ENCODE measurements at places on chromosomes 6 and 20.

GRCh38 chr6:126337323-126337722 is 2.6 kb upstream of the CENPW start:
- DNase-seq: no peak

DNA sequence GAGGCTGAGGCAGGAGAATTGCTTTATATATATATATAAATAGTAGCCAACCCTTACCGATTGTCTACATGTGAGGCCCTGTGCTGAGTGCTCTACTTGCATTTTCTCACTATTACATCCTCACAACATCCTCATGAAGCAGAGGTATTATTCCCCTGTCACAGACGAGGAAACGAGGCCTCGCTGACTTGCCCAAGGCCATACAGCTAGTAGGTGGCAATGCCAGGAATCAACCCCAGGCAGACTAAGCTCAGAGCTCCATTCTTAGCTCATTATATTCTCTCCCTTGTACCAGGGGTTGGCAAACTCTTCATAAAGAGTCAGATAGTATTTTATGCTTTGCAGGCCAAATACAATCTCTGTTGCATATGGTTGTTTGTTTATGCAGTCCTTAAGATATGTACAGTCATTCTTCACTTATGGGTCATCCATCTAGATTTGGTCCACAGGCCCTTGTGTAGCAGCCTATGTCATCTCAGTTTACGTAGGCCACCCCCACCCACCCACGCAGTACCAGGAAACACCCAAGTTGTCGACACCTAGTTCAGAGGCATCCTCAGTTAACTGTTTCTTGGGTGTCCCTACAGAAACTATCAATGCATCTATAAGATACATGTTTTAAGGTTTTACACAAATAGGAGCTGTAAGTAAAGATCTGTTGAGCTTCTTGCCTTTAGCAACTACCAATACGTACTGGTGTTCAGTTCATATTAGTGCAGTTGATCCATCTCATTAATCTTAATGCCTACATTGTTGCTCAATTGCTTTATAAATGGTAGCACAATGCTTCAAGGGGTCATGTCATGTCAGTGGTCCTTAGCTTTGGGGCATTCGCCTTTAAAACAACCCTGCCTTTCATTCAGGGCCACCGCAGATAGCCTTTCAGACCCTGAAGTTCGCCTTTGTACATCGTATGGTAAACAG is 3.0 kb downstream of the CASS4 start:
- no peak for DNase-seq

GRCh38 chr6:168823397-168824212 is 382.6 kb downstream of the SMOC2 start:
- no peak for DNase-seq

- DNase-seq: no peak
Observed at GRCh38 chr6:128275681-128276080, 244.7 kb downstream of the PTPRK start.

DNA sequence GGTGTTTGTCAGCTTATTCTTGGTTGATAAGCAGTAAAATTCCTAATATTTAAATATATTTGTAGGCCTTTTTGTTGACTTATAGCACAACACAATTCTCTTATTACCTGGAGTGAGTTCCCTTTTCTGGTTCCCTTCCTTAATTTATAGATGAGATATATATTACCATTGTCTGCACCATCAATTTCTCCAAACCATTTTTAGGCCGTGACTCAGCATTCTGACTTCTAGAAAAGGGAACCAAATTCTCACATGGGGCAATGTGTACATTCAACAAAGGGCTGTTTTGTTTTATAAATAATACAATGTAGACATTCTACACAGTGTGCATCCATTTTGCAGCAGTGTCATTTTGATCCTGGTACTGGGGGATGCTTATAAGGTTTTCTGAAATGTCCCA is 52.8 kb downstream of the NCOA7 start:
- DNase-seq: no peak

- no peak for DNase-seq
Observed at GRCh38 chr6:37971266-37971665, 151.7 kb downstream of the ZFAND3 start.

- DNase-seq: no peak
Observed at GRCh38 chr6:165988302-165988756, 179.3 kb downstream of the TBXT start.

DNA sequence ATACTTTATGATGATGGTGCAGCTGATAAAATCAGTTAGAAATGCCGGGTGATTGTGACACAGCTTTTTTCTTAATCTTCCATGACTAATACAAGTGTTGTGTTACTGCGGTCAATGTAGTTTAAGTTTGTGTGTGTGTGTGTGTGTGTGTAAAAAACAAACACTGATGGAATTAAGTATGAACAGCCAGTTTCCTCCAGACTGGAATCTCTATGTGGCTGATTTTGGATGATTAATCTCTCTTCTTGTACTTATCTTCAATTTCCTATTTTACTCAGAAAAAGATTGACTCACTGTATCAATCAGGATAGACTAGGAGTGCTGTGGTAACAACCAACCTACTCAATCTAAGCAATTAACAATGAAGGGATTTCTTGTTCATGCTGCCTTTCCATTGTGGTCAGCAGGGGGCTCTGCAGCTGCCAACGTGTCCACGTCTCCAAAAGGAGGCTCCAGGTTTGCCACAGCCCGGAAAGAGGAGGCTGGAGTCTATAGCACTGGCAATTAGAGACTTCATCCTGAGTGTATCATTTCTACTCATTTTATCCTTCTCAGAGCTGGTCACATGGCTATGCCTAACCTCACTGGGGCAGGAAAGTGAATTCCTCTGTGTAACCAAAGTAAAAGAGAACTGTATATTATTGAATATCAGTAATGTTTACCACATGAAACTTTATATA is 107.7 kb downstream of the CD109 start:
- DNase-seq: no peak

GRCh38 chr6:11414176-11414963 is 123.2 kb upstream of the TMEM170B start:
- DNase-seq: no peak

DNA sequence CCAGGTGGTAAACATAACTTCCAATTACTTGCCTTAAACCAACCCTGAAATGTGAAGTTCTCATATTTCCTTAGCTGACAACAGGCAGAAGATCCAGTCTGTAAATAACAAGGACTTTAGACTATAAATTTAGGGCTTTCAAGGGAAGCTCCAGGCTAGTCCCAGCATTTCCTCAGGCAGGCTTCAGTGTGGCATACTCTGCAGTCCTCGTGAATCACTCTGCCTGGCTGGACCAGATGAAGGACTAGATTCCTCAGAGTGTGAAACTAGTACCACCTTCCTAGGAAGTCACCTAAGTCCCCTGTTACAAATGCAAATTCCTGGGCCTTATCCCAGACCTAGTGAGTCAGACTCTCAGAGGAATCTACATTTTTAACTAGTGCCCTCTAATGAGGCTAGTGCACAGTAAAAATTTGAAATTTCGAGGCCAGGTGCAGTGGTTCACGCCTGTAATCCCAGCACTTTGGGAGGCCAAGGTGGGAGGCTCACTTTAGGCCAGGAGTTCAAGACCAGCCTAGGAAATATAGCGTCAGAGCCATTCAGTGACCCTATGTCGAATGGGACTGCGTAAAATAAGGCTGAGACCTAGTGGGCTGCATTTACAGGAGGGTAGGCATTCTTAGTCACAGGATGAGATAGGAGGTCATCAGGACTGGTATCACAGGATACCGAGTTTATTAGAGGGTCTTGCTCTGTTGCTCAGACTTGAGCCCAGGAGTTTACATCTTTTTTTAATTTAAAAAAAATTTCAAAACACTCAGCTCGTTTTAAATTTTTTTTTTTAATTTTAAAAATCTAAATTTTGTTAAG is 279.6 kb upstream of the JARID2 start:
- DNase-seq: no peak

All from GOT3 (cell line).